ENCODE measurements at places on chromosomes 6 and 20.

GRCh38 chr20:59564171-59564570 lies 40.2 kb upstream of the PHACTR3 start:
- no peak for DNase-seq

DNA sequence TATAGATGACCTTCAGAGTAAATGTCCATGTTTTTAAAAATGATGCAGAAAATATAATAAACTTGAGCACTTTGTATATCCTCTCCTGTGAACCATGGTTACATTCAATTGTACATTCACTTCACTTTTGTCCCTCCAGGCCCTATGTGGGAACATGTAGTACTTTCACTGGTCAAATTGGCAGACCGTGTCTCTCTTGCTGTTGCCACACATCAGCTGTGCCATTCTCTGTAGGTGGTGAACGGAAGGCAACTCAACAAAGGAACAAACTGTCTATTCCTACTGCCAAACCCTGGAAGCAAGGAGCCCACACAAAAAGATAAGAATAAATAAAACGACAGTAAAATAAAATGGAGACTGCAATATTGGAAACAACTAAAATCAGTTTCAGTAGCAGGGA lies 2.0 kb downstream of the ROS1 start:
- DNase-seq: no peak

- no peak for DNase-seq
Measured at GRCh38 chr6:27767851-27768250, 144.3 kb downstream of the OR2B2 start.

- DNase-seq: no peak
Measured at GRCh38 chr6:14804001-14804784, 441.7 kb upstream of the JARID2 start.

DNA sequence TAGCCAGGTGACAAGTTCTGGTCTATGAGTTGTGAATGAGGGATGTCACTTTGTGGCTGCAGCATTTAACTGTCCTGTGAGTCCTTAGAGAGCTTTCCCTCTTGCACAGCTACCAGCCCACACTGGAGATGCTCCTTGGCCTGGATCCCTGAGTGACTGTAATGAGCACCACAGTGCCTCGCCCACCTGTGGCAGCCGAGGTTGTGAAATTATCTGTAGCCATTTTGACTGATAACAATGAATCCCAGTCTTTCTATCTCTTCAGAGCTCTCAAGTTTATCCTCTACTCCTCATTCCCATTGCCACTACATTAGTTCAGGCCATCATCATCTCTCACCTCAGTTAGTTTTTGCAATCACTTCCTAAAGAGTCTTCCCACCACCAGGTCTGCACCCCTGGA lies 41.3 kb upstream of the BEND3 start:
- no peak for DNase-seq

DNA sequence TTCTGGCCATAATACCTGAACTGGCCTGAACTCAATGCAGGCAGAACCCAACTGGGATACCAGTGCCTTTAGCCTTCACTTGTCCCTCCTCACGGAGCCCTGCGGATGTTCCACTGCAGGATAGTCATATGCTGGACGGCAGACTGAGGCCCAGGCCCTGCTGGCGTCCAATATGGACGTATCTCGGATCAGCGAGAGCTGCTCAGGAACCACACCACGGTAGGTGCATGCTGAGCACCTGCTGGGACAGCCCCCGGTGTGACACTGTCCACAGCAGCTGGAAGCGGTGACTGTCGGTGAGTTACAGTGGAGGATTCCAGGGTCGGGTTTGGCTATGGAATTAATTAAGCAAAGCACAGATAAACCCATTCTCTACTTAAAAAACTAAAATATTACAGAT lies 48.7 kb downstream of the PSMG4 start:
- DNase-seq: no peak

DNA sequence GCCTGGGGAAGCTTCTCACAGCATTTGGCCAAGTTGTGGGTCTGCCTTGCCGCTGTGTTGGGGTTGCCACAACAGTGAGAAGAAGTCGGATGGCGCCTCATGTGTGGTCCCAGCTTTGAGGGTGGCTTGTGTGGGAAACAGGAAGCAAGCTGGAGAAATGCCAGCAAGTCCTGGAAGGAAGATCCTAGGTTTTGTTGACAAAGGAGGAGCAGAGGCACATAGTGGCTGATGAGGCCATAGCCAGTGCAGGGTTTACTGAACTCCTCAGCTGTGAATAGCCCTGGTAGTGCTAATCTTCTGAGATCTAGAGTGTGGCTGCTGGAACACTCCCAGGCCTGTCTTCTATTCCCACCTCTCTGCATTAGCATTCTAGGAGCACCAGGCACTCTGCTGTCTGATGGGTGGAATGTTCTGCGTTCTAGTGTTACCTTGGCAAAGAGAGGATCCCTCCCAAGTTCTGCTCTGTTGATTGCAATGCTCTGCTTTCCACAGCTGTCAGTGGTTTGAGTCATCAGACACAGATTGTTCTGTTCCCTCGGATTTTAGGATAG lies 25.2 kb downstream of the SNPH start:
- peak; percentile 33 for DNase-seq

DNA sequence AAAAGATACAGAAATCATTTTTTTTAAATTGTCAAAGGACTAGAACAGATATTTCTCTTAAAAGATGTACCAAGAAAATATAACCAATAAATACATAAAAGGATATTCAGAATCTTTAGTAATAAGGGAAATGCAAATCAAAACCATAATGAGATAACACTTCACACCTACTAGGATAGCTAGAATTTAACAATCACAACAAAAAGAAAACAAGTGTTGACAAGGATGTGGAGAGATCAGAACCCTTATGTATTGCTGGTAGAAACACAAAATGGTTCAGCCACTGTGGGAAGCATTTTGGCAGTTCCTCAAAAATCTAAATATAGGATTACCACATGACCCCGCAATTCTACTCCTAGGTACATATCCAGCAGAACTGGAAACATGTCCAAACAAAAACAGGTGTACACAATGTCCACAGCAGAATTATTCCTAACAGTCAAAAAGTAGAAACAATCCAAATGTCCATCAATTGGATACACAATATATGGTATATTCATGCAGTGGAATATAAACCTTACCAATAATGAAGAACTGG lies 211.0 kb downstream of the LRFN2 start:
- no peak for DNase-seq

GRCh38 chr6:170224694-170225660 lies 65.9 kb downstream of the DLL1 start:
- peak; percentile 23 for DNase-seq

DNA sequence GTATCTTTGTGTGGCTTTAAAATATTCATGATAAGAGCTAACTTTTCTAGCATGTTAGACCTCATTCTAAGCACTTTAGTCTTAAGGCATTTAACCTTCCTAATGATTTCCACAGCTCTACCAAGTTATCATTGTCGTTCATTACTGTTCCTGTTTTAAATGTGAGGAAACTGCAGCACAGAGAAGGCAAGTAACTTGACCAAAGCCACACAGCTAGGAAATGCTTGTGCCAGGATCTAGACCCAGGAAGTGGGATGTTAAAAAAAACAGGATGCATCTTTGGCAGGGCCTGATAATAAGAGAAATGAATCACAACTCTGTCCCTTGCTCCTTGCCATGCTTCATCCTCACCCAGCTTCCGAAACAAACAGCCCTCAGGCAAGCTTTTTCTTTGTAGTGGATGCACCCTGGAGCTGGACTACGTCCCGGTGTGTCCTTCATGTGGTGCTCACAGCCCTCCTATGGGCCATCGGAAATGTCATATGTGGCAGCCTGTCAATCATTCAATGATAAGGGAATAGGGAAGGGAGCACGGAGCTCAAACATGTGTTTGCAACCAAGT lies 196.9 kb upstream of the RREB1 start:
- no peak for DNase-seq

- DNase-seq: peak; percentile 37
Measured at GRCh38 chr6:138538390-138539031, 39.2 kb upstream of the NHSL1 start.
